ENCODE measurements at places on chromosomes 5 and 9.

GRCh38 chr5:173909199-173909598, 21.1 kb downstream of the CPEB4 start:
- DNase-seq = no peak

DNA sequence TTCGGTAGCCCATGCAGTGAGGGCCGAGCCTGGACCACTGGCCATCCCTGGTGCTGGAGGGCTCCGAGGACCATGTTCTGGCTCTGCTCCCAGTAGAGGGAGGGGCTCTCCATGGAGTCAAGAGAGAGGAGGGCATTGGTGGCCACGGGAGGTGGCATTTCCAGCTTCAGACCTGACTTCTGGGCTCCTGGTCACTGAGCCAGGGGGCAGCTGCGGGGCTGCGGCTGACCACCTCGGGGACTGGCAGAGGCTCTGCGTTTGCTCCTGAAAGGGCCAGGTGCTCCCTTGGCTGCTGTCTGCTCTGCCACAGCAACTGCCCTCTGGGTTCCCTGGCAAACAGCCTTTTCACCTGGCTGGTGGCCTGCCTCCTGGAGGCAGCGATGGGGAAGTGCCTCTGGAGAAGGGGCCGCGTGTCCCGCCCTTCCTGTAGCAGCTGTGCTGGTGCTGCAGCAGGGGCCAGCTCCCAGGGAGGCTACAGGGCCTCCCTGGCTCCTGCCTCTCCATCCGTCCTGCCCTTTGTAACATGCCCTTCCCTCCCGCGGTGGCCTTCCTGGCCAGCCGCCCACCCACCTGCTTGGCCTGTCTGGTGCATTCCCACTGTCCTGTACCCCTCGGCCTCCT, 144.6 kb downstream of the CACNA1B start:
- DNase-seq = no peak

DNA sequence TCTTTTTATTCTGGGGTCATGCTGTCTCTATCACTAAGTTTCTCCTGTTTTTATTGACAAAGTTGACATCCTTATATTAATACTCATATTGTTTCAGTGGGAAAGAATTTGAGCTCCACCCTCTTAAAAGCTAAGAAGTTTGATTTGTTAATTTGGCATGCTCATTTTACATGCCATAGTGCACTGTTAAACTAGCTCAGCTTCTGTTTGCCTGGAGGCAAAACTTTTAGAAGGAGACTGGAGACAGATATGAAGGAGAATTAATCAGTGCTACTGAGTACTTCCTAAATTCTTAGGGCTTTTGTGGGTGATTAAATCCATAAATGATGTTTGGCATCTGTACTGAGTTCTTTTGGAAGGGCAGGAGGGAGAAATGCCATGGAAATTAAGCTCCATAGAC, 138.9 kb downstream of the NTRK2 start:
- no peak for DNase-seq

DNA sequence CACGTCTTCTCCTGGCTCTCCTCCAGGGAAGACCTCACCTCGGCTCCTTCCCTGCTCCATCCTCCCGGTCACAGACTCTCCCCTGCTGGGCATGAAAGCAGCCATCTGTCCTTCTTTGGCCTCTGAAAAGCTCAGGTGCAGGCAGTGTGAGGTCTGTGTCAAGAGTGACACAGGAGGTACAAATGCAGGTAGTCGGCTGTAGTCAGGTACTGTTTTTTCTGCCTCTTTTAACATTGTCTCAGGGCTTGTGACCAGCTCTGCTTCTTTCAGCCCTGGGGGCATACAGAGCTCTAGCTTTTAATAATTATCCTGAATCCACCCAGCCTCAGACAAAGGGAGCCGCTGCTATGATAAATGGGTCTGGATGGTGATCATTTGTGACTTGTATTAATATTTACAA, 46.4 kb downstream of the C5orf15 start:
- no peak for DNase-seq

GRCh38 chr9:115847216-115847615, 306.4 kb upstream of the PAPPA start:
- DNase-seq = no peak
